Uterine smooth muscle cell (primary cell): ENCODE measurements at places on chromosomes 4 and X. TPM values are rescaled to one million over a fixed set of nuclear protein-coding genes. Genes with fewer than 3 reads are reported as not detected.

The TMEM129 gene
- total RNA-seq: 33.8 and 43.9 TPM in 2 replicates

The FRAS1 gene
- 1.3 and 3.1 TPM in 2 replicates for total RNA-seq

The CXCL1 gene
- total RNA-seq: 2.9 and 3.9 TPM in 2 replicates

The ADRA2C gene
- 1.2 and 1.5 TPM in 2 replicates for total RNA-seq

The HAND2 gene
- 22.7 and 26.9 TPM in 2 replicates for total RNA-seq

The SPANXA1 gene
- not detected in 2 replicates for total RNA-seq

The ADGRL3 gene
- 0.11 and 0.12 TPM in 2 replicates for total RNA-seq

The ZFP42 gene
- not detected in 2 replicates for total RNA-seq

The UGT2B10 gene
- not detected in 2 replicates for total RNA-seq

The DNAAF6 gene
- total RNA-seq: not detected in 2 replicates

The TMEM255A gene
- not detected in 2 replicates for total RNA-seq

The SERPINA7 gene
- not detected in 2 replicates for total RNA-seq

The GRPR gene
- total RNA-seq: 0.11 TPM in 1 of 2 replicates, not detected in the other

The ARAP2 gene
- total RNA-seq: 9.1 and 9.9 TPM in 2 replicates
